ENCODE measurements at places on chromosomes 12 and 14.

GRCh38 chr12:114562654-114563053 lies 121.3 kb downstream of the TBX3 start:
- DNase-seq, result no peak

GRCh38 chr12:130835011-130835410 lies 4.0 kb downstream of the STX2 start:
- no peak for DNase-seq

DNA sequence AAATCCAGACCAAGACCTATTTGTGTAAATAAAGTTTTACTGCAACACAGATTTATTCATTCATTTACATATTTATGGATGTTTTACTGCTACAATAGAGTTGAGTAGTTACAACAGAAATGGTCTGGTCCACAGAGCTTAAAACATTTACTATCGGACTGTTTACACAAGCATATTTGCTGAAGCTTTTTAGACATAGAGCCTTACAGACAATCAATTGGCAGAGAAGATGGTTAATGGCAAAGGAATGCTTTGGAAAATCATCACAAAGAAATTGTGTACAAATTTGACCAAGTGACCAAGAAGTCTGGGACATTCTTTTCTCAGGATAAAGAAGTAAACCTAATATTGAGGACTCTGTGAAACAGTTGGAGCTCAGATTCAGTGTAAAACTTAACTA lies 504.3 kb downstream of the SLC16A7 start:
- no peak for DNase-seq

DNA sequence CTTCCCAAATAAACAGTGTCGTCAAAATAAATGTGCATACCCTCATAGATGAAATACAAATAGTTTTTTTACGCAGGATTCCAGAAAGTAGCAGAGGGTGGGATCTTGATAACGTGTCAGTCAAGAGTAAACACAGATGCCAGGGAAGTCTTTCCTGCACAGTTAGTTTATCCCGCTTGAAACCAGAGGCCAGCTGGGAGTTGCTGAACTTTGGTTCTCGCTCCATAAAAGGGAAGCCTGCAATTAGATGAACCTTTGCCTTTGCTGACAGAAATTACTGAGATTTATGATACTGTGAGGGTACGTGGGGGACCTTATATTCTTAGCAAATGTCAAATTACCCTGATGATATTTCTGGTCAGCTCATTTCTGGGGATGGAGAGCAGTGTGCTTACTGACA lies 18.9 kb downstream of the FAR2 start:
- DNase-seq, result no peak

DNA sequence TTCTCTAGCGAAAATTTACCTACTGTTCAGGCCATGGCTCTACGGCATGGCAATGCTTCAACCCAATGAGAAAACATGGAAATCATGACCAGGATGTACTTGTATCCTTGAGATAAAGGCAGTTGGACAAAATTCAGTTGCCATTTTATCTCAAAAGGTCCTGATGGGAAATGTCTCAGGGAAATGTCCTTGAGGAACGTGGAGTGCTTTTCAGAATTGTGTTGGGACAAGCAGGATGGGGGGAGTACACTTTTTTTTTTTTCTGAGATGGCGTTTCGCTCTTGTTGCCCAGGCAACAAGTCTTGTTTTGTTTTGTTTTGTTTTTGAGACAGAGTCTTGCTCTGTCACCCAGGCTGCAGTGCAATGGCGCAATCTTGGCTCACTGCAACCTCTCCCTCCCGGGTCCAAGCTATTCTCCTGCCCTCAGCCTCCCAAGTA lies 86.8 kb upstream of the EIF5 start:
- no peak for DNase-seq

GRCh38 chr14:64502456-64502855 lies 1.2 kb downstream of the ZBTB25 start:
- DNase-seq, result no peak

- no peak for DNase-seq
These were observed 1.4 kb downstream of the NFKBIA start for GRCh38 chr14:35403114-35403602.

- no peak for DNase-seq
These were observed 18.0 kb downstream of the LRRC74A start for GRCh38 chr14:76844223-76844622.

DNA sequence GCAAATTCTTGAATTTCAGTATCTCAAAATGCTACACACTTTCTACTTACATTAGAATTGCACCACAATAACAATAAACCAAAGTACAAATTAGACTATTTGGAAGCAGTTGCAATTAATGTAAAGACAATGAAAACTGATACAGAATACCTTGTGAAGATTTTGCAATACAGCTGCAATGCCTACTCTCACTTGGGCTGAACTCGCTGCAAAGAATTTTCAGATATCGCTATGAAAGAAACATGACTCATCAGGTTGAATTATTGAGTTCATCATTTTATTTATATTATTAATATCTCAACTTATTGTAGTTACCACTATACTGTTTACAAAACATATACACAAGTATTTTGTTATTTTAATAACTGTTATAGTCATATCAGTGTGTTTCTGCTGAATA lies 108.0 kb upstream of the TMTC2 start:
- DNase-seq, result no peak

GRCh38 chr14:93042968-93043940 lies 72.5 kb downstream of the ITPK1 start:
- no peak for DNase-seq

GRCh38 chr12:56160193-56160763 lies 2.1 kb downstream of the MYL6 start:
- no peak for DNase-seq

DNA sequence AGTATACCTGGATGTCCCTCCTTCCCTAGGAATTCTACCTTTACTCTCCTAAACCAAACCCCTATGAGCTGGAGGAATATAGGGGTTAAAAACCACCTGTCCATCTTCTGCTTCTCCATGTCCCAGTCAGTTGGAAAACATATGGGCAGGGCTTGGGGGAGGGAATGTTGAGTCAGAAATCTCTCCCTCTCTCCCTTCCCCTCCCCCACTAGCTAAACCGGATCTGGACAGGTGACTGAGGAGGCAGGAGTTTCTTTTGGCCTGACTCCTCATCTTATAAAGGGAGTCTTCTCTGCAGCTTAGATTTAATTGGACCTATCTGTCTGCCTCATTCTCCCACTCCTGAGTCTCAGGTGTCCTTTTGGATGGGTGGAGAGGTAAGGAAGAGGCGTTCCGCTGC lies 6.1 kb downstream of the ERBB3 start:
- no peak for DNase-seq

DNA sequence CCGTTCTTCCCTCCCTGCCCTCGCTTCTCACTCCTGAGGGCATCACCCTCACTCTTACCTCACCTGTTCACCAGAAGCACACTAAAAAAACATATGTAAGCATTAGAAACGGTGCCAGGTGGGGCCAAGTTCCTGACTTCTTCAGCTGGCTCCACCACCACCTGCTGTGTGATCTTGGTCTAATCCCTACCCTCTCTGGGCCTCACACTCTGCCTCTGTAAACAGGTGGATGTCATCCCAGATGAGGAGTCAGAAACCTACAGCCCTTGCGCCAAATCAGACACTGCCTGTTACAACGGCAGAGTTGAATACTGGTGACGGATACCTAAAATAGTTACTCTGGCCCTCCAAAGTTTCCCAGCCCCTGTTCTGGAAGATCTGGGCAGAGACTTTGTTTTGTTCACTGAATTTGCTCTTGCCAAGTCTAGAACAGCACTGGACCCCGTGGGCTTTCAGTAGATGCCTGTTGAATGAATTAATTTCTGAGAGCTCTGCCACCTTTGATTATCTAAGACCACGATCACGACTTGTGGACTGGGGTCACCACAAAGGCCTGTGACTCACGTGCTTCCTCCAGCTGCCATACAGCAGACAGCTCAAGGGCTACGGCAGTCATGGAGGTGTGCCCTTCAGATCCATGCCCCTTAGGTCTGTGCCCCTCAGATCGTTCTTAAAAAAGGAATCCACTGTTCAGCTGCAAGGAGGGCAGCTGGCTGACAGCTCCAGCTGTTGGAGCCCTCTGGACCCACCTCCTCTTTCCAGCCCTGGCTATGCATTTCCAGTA lies 71.9 kb downstream of the GSC start:
- no peak for DNase-seq

GRCh38 chr12:124240493-124240892 lies 54.4 kb upstream of the RFLNA start:
- DNase-seq, result no peak

GRCh38 chr12:67237231-67237630 lies 31.9 kb upstream of the CAND1 start:
- DNase-seq, result peak; percentile 92

DNA sequence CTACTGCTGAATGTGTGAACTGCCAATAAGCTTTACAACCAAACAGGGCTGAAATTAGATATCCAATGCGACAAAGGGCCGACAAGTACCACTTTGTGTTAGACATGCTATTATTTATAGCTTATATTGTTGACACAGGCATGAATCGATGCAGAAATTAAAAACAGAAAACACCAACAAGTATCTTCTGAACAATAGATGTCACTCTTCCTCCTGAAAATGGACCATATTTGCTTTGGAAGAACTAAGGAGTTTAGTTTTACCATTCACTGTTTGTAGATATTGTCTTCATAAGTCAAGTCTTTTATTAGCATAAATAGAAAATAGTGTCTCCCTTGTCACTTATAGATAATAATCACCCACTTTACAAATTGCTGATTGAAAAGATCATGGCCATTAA lies 86.5 kb downstream of the LRIG3 start:
- peak; percentile 83 for DNase-seq

DNA sequence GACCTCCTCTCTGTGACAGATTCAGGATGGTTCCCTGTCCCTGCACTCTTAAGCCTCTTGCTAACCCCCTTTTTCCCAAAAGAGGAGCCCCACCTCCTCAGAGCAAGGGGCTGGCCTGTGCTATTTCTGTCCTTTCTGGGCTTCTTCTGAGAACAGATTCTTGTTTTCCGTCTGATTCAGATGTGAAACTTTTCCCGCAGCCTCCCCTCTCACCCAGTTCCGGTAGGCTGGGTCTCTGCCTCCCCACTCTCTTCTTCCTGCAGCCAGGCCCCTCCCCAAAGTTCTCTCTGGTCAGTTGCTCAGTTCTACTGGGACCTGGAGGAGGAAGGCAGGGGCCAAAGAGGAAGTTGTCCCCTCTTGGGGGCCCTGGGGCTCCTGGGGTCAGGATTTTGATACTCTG lies 11.8 kb downstream of the PDE1B start:
- DNase-seq, result no peak

- DNase-seq, result no peak
These were observed 180.6 kb upstream of the EEA1 start for GRCh38 chr12:93109551-93110203.

GRCh38 chr14:58638231-58639197 lies 752 bp downstream of the DACT1 start:
- peak; percentile 29 for DNase-seq

DNA sequence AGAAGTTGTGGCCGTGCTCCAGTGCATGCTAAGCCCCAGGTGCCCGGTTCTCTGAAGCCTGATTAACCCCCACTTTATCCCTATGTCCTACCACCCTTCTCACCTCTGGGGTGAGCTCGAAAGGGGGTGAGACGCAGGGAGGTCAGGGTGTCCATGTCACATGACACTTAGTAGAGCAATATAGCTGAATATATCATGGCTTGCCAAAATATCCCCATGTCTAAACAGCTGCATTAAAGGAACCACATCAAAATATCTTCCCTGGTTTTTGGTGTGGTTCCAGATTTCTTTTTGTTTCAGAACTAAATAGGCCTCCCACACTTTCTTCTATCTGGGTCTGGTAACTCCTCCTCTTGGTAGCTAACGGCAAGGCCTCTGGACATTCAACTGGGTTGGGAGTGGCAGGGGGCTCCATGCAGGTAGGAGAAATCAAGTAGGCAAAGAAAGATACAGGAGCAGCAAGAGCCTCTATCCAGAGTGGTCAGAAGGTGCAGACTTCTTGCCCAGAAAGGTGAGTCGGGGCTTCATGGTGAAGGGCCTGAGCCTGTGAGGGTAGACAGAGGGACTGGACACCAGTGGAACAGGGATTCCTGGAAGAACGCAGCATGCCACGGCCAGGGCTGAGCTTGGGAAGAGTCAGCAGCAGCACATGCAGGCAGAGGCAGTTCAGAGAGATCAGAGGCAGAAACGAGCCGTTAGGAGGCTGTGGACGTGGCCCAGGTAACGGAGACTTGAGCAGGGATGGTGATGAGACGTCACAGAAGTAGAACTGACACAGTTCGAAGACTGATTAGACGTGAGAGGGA lies 202.8 kb upstream of the DIO3 start:
- no peak for DNase-seq

DNA sequence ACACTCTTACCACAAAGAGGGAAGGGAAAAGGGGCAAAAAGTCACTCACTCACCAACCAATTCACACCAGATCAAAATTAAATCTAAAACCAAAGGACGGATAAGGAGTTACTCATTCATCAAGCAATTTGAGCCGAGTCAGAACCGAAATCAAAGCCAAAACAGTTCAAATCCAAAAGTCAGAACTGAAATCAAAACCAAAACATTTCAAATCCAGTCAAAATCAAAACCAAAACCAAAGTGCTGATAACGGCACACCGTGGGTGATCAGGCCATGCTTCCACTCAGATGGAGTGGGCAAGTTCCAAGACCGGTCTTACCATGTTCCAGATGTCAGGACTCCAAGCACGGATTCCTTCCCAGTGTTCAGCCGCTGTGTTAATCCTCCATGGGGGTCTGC lies 139.5 kb downstream of the SLC38A6 start:
- DNase-seq, result no peak

DNA sequence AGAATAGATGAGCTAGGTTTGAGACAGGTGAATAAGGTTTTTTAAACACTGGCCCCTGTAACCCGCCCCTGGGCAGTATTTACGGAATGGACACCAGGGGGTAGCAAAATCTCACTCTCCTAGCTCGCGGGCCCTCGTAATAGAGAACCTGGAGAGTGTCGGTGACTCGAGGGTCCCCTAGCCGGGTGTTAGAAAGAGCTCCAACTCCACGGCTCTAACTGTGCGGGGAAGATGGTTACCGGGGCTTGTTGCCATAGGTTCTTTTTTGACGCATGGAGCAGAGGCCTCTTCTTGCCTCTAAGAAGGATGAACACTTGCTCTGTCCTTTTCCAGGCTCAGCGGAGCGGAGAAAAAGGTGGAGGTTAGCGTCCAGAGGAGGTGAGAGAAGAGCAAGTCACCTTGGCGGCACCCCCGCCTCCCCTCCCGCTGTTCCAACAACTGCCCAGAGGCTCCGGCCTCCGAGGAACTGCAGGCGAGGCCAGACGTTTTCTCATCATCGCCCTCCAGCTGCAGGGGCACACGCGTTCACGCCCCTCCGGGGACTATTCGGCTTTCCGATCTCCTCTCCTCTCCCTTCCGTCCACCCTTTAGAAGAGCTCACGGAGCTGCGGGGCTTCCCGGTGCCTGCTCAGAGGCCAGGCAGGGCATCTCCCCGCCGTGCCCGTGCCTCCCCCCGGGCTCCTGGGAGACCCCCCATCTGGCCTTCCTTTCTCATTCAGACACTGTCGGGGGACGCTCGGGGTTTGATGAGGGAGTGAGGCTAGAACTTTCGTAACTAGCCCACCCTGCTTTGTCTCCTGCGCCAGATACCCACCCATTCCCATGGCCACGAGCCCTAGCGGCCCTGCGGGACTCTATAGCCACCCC lies 1.4 kb upstream of the ARHGEF40 start:
- DNase-seq, result peak; percentile 79

- no peak for DNase-seq
These were observed 788 bp downstream of the TEX52 start for GRCh38 chr12:2856051-2856450.

- DNase-seq, result no peak
These were observed 115.6 kb upstream of the FBXO33 start for GRCh38 chr14:39547845-39548244.

- DNase-seq, result no peak
These were observed 162.1 kb downstream of the TMTC2 start for GRCh38 chr12:82848845-82849244.

- no peak for DNase-seq
These were observed 240.5 kb downstream of the ADGRD1 start for GRCh38 chr12:131194166-131194565.

All from NCI-H345 (cell line).